Activated CD4-positive, alpha-beta T cell treated with anti-CD3 and anti-CD28 coated beads for 36 hours (primary cell): ENCODE measurements at places on chromosomes 7 and 10. TPM values are rescaled to one million over a fixed set of nuclear protein-coding genes. Genes with fewer than 3 reads are reported as not detected.

CLEC2L gene
- not detected for total RNA-seq

DMBT1 gene
- not detected for total RNA-seq

DNA sequence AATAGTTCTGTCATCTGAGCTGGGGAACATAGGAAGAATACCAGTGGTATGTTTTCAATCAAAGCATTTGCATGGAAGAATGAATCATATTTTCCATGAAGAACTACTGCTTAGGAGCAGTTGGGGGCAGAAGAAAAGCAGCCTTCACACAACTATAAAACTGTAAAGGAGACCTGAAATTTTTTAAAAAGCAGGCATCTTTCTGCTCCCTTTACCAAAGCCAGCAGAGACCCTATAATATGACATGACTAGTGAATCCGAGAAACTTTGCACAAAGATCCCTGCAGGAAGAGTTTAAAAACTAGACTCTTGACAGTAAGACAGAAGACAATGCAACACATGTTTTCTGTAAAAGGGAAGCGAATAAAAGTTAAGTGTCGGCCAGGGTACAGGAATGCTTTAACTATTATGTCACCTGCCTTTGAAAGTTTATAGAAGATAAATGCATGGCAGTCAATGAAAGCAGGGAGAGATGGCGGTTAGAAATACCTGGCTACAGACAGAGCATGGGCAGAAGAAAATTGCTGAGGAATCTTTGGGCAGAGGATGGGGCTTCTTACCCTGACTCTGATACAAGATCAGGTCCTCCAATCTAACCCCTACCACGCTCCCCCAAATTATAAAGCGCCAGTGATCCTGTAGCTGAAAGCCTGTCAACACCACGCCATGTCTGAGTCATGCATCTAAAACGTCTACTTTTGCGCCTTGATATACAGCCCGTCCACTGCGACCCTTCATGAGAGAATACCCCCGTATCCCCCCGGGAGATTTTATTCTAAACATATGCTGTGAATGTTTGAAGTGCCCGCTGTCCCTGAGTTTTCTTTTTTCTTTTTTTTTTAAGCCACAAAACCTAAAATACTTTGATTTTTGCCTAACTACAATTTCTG lies 93.1 kb downstream of the GLI3 start:
- H3K36me3 ChIP-seq, result no peaks in the 10 kb centered on the region
- no peak overlapping the region for H3K4me3 ChIP-seq
- no peak for DNase-seq
- no peak overlapping the region for H3K27ac ChIP-seq
- H3K4me1 ChIP-seq, result no peaks in the 10 kb centered on the region

DNA sequence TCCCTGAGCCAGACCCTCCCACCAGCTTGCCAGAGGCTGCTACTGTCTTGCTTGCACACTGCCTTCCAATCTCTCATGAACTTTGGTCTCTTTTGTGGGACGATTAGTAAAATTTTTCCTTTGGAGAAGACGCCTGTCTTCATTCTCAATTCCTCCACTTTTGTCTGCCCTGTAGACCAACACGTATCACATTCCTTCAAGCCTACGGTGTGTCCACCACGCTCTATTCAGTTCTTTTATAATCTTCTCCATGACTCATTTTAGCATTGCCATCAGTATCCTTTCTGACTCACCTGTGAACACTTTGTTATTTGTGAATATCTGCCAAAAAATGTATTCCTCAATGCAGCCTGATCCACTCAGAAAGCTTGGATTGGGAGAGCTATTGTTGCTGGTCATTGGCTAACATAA lies 1.4 kb downstream of the GIMAP5 start:
- peaks cover 57% of the 10 kb centered on the region for H3K36me3 ChIP-seq
- H3K27me3 ChIP-seq, result no peaks in the 10 kb centered on the region
- peak overlapping the region; percentile 86 for H3K4me3 ChIP-seq
- H3K27ac ChIP-seq, result peak overlapping the region; percentile 98
- no peak for DNase-seq

DNA sequence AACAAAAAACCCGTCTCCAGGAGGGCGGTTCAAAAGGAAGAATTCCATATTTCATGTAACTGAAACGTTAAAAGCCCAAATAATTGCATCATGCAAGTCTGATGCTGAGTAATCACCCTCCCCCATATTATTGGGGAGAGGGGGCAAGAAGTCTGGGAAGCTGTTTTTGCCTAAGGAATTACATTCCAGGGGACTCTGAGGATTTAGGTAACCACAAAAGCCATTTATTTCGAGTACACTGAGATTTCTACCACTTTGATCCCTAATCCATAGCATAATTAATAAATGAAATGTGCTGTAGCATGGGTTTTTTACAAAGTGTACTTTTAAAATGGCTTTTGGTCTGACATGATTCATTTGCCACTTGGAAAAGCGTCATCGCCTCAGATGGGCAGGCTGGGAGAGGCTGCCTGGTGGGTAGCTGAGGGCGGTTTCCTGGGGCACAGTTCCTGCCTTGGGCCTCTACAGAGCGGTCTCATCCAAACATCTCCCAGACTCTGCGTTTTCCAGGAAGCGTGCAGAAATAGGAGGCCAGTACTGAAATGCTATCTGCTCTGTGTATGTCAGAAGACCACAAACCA lies 106.5 kb downstream of the TCF7L2 start:
- DNase-seq, result no peak
- H3K27me3 ChIP-seq, result peaks cover 8% of the 10 kb centered on the region
- H3K4me3 ChIP-seq, result no peak overlapping the region
- peaks cover 3% of the 10 kb centered on the region for H3K4me1 ChIP-seq
- H3K27ac ChIP-seq, result no peak overlapping the region
- H3K36me3 ChIP-seq, result no peaks in the 10 kb centered on the region

GBX1 gene
- total RNA-seq, result not detected

DNA sequence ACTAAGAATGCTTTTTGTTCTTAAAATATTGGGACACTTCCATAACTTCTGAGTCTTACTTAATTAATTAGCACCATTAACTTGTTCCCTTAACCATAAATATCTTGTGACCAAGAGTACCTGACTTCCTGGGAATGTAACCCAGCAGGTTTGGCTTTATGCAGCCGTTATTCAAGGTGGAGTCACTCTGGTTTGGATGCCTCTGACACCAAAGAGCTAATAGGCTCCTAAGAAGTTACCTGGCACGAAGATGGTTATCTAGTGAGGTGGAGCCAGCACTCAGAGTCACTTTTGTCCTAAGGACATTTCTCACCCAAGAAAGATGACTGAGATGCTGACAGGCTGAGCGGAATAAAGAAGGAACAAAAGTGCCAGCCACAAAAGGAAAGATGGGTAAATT lies 172.3 kb downstream of the C1GALT1 start:
- DNase-seq, result no peak
- H3K4me3 ChIP-seq, result no peak overlapping the region
- peaks cover 2% of the 10 kb centered on the region for H3K27me3 ChIP-seq
- H3K36me3 ChIP-seq, result no peaks in the 10 kb centered on the region
- H3K27ac ChIP-seq, result no peak overlapping the region
